ENCODE measurements at places on chromosomes 3 and 15. TPM values are rescaled to one million over a fixed set of nuclear protein-coding genes. Genes with fewer than 3 reads are reported as not detected.

- no peak for DNase-seq
Observed at GRCh38 chr3:136952292-136952691, 5.5 kb upstream of the IL20RB start.

GRCh38 chr3:182451871-182452270 is 341.4 kb upstream of the ATP11B start:
- no peak for DNase-seq

DNA sequence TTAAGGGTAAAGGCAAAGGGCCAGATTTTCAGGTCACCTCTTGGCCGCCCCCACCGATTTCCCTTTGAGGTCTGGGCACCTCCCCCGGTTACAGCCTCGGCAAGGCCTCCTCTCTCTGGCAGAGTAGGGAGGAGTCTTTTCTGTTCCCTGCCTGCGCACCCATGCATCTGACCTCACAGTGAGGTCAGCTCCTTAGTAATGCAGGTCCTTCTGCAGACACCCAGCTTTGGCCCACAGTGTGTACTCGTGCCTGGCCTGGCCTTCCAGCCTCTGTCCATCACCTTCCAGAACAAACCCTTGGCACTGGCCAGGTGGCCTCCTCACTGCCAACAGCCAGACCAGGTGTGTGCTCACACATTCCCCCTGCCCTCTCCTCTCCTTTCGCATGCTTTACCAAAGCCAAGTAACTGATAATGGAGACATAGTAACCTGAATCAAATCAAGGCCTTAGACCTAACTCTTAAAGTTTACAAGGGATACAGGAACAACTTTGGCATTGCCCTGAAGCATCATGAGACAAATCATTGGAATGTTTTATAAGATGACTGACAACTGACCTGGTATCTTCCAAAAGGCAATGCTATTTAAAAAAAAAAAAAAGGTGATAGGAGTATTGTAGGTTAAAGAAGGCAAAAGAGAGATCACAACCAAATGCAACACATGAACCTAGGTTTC is 61.3 kb downstream of the CORO2B start:
- DNase-seq, result no peak

DNA sequence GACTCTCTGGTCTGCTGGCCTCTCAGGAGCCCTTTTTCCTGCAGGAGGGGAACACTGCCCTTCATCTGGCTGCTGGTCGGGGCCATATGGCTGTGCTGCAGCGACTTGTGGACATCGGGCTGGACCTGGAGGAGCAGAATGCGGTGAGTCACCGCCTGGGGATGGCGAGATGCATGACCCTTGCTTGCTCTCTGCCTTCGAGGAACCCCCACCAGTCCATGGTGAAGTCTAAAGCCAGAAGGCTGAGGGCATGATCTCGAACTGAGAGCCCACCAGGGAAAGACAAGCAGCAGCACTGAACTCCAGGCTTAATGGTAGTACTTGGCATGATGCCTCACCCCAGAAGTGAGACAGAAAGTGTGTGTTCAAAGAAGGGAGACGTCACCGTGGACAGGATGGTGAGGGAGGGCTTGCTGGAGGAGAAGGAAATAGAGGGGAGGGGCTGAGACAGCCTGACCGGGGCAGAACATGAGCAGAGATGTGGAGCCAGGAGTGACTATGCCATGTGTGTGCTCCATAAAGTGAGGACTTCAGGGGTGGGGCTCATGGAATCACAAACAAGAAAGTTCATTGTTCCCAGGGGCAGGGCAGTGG is 19.2 kb downstream of the ANKDD1A start:
- DNase-seq, result no peak

DNA sequence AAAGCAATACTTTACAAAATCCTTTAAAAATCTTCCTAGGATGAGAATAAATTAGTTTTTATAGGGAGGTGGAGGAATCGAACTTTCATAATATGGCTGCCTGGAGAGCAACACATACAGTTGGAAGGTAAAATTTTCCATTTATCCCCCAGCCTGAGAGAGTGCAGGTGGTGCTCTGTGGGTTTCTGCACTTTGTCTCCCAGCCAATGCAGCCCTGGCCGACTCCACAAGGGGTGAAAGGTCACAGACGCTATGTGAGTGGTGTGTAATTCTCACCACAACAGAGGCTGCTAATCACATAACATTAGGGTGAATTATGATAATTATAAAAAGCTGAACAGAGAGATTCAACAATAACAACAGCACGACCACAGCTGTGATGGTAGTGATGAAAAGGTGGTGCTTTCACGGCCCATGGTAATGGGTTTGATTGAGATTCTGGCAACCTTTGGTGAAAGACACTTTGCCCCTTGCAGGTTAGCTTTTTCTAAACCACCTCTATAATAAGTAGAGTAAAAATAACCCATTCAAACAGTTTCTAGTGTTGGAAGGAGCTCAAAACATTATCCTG is 30.1 kb upstream of the NANOGP8 start:
- DNase-seq, result no peak

DNA sequence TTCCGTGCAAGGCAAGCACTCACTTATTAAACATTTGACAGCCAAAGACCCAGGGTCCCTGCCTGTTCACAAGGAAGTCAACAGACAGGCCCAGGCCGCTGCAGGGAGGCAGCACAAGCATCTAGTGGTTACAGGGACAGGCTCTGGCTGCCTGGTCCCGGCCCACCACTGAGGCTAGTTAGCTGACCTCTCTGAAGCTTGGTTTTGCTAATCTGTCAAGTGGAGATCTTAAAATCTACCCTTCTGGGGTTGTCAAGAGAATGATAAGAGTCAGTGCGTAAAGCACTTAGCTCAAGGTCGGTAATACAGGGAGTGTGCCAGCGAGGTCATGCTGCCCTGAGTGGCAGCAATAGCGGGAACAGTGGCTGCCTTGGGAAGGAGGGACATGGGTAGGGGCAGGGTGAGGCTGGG is 6.0 kb downstream of the GNB5 start:
- DNase-seq, result no peak

DNA sequence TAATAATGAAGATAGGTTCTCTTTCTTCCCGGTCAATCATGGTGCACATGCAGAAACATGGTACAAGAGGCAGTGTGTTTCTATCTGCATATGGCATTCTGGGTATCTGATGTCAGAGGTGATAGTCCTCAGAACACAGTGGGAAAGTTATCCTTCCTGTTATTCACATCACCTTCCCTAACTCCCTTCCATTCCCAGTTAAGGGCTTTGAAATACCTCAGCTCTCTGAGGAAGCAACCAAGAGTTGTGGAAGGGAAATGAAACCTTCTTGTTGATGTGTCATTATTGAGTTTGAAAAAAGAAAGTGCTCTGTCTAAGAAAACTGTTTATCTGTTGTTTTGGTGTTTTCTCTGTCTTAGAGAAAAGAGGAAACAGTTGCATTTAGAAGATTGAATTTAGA is 21.9 kb upstream of the P2RY13 start:
- no peak for DNase-seq

GRCh38 chr15:63603516-63603915 is 6.3 kb downstream of the FBXL22 start:
- no peak for DNase-seq

- DNase-seq, result no peak
Observed at GRCh38 chr3:172343117-172343516, 105.1 kb downstream of the GHSR start.

DNA sequence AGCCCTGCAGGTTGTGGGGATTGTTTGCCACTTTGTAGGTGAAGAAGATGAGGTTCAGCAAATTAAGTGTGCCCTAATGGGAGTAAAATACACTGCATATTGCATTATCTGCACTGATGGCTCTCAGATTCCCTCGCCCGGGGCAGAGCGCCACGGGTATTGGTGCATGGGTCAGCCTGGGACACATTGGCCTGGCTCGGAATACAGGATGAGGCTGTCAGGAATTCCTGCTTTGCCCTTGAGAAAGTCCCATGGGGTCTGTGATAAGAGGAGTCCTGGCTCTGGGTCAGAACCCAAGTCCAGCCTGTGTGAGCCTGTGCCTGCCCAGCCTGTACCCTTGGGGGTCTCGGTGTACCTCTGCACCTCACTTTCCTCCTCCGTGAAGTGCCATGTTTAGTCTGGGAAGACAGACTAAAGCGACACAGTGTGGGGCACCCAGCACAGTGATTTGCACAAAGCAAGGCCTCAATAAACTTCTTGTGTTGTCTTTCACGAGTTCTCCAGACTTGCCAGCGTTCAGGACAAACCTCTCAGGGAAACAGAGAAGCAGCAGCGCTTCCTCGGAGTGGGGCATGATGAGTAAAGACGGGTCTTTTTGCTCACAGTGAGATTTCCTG is 107.6 kb downstream of the LRRK1 start:
- no peak for DNase-seq

DNA sequence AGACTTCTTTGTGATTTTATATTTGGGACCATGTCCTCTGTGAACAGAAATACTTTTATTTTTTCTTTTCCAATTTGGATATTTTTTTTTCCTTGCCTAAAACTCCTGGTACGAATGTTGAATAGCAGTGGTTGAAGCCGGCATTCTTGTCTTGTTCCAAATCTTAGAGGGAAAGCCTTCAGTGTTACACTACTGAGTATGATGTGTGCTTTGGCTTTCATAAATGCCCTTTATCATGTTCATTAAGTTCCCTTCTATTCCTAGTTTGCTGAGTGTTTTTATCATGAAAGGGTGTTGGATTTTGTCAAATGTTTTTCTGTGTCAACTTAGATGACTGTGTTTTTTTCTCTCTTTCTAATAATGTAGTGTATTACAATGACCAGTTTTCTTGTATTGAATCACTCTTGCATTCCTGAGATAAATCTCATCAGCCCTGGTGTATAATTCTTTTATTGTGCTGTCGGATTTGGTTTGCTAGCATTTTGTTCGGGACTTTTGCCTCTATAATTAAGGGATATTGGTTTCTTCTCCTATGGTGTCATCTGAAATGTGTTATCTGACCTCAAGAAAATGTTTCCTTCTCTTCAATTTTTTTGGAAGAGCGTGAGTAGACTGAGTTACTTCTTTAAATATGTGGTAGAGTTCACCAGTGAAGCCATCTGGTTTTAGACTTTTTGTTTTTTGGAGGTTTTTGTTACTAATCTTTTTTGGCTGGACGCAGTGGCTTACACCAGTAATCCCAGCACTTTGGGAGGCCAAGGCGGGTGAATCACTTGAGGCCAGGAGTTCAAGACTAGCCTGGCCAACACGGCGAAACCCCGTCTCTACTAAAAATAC is 33.3 kb downstream of the MAP1A start:
- DNase-seq, result no peak

GRCh38 chr3:54121414-54122323 is 683 bp upstream of the CACNA2D3 start:
- no peak for DNase-seq

GRCh38 chr15:39266890-39267289 is 314.0 kb upstream of the THBS1 start:
- DNase-seq, result no peak

DNA sequence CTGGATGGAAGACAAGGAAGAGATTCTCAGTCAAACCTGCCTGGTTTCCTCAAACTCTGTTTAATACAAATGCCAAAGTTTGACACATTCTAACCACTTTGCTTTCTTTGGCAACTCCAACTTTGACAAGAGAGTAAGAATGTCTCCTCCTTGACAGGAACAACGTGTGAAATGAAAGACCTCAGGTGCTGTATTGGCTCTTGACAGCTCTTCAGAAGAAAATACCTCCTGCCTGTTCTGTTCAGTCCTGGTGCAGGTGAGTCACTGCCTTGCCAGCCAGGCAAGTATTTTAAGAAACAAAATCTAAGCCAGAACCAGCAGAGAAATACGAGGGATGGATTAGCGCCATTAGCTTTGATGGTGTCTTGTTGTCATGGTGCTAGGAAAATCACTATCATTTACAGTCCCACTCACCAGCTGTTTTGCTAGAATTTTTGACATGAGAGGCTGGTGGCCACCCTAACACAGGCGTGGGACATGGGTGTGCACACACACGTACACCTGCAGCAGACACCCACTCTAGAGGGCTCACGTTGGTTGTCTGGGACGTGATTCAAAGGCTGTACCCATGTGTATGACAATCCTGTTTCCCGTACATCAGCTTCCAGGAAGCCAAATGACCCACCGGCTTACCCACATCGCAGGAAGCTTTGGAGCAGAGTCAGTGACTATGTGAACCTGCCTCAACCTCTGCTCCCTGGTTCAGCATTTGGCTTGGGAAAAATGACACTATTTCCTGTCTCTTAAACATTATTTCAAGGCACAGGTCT is 60.4 kb downstream of the CCNL1 start:
- no peak for DNase-seq

DNA sequence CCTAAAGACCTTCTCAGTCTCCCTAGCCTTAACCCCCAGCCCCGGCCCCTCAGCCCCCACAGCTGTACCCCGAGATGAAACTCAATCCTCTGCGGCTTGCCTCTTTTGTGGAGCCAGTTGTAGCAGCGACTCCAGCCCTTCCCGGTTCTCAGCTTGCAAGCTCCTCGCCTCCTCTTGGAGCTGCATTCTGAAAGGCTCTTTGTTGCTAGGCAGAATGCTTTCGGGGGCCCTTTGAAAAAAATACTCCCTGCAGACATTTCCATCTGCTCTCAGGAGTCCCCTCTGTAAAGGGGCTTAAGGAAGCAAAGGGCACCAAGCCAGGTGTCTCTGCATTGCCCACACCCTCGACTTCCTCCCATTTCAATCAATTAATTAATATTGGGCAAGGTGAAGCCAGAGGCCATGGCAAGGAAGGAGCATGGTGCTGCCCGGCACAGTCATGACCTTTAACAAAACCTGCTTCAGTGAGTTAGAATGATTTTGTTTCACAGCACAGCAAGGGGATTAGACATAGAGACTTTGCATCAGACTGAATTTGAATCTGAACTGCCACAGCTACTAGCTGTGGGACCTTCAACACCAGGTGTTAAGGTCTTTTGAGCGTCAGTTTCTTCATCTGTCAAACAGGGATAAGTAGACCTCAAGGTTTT is 65.5 kb downstream of the SRGAP3 start:
- no peak for DNase-seq

DNA sequence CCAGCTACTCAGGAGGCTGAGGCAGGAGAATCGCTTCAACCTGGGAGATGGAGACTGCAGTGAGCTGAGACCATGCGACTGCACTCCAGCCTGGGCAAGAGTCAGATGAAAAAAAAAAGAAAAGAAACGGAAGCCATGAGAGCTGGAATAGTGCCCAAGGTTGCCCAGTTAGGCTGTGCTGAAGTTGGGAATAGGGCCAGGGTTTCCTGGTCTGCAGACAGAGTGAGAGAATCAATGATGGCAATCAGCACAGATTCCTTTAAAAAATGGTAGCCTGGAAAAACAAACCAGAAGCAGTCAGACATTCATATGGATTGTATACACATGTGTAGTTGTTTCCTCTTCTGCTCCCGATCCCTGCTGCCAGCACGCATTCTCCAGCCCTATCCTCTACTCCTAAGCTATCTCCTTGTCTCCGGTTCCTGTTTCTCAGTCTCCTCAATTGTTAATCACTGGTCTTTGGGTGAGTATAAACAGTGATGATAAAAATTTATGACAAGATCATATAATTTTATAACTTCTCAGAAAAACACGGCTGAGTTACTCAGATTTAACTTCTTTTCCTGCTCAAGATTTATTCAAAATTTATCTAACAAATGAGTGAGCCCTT is 316.2 kb upstream of the UMPS start:
- DNase-seq, result no peak

- DNase-seq, result no peak
Observed at GRCh38 chr3:100163787-100164186, 49.5 kb upstream of the FILIP1L start.

The ELL3 gene
- polyA plus RNA-seq, result 4.1 TPM

The DPPA2 gene
- not detected for polyA plus RNA-seq

The EPHA6 gene
- 2.5 TPM for polyA plus RNA-seq

The ALDH1A3 gene
- 13.7 TPM for polyA plus RNA-seq

The SOX2 gene
- polyA plus RNA-seq, result 2.2 TPM

The CCDC14 gene
- polyA plus RNA-seq, result 15.9 TPM
